ENCODE measurements at places on chromosomes 2 and 18.

GRCh38 chr2:174449033-174449432 is 37.8 kb downstream of the GPR155 start:
- DNase-seq: no peak

- DNase-seq: no peak
These were observed 58.3 kb downstream of the BCL11A start for GRCh38 chr2:60495041-60495625.

- no peak for DNase-seq
These were observed 3.4 kb downstream of the NAGK start for GRCh38 chr2:71071681-71072398.

DNA sequence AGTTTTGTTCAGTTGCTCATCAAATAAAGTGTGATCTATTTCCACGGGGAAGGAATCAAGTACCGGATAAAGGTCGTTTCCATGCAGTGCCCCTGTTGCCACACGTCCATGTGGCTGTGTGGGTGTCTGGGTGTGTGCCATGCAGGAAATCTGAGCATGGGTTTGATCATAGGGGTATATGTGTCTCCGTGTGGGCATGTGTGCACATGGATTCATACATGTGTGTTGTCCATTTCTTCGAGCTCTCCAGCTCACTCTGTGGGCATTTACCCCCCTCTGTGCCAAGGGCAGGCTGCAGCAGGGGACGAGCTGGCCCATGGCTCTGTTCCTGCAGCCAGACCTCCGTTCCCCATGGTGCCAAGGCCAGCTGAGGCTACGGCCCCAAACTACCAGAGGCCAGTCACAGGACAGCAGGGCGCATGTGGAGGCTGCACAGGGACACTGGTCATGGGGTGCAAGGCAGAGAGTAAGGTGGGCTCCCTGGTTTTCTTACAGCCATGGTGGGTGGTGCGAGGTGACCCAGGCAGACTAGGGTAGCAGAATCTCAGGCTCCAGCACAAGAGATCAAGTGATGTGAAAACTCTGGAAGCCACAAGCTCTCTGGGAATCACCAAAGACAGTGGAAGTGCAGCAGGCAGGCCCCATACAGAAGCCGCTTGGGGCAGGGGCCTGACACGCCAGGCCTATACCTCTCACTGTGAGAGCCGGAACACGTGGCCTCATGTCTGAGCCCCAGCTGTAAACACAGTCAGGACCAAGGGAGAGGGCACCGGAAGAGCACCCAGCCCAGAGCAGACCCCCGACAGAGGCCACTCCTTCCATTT is 66.4 kb upstream of the RAB6C start:
- no peak for DNase-seq

GRCh38 chr18:60123031-60123430 is 223.2 kb downstream of the PMAIP1 start:
- no peak for DNase-seq

DNA sequence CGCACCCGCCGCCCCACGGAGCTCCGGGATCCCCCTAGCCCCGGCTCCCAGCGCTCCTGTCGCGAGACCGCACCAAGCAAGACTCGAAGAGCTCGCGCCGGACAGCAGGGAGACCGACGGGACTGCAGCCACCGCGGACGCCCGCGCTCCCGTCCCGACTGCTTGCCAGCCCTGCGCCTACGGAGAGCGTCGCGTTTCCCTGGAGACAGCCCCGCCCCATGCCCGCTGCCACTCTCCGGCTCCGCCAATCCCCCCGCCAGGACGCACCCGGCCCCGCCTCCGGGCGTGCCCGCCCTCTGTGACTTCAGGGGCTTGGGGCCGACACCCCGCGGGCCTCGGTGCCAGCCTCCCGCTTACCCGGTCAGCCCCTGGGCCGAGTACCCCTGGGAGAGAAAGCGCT is at the start of gene ANKMY1:
TSS of gene ANKMY1 (minus strand) at position 181 of the 400 bp plus-strand sequence. CDS start 653 bp downstream, outside the sequence.
- peak; percentile 36 for DNase-seq

DNA sequence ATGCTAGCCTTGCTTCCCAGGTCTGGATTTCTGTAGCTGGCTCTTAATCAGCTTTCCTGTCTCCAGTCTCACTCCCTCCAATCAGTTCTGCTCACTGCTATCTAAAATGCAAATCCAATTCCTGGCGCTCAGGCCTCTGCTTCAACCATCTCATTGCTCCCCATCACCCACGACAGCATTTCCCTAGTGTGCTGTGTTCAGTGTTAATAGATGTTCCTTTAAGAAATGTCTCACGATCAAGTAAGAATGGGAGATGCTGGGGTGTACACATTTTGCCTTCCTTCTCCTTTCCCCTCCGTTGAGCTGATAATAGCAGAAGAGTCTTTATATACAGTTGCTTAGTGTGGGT is 1.6 kb upstream of the PUM2 start:
- DNase-seq: no peak

GRCh38 chr18:35268821-35269220 is 21.2 kb downstream of the ZSCAN30 start:
- DNase-seq: no peak

DNA sequence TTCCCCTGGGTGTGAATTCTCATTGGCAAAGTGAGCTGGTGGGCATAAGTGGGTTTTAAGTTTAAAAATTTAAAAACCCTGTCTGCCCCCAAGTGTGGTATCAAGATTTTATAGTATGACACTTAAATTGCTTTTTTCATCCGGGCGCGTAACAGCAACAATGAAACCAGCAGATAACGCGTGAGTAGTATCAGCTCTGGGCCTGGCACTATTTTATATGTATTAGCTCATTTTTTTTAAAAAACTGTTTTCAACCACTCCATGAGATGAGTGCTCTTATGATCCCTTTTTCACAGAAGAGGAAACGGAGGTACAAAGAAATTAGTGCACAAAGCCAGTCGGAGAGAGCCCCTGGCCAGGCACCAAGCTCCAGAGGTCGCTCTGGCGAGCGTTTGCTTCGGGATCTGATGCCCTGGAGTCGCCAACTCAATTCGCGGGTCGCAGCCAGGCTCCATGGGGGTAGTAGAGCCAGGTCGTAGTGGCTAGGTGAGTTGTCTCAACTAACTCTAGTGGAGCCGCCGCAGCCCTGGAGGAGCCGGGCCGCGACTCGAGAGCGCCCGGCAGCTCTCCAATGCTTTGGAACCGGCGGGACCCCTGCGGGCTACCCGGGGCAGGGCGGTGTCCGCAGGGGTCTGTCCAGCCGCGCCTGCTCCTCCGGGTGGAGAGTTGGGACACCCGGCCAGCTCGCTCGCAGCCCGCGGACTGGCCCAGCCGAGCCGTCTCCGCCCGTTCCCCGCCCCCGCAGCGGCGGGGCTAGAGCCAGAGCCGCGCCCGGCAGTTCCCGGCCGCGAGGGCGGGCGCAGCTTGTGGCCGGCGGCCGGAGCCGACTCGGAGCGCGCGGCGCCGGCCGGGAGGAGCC is at the start of gene IL1R1:
TSS of gene IL1R1 (plus strand) at position 777 of the 859 bp plus-strand sequence. CDS start 14,979 bp downstream, outside the sequence.
- no peak for DNase-seq

DNA sequence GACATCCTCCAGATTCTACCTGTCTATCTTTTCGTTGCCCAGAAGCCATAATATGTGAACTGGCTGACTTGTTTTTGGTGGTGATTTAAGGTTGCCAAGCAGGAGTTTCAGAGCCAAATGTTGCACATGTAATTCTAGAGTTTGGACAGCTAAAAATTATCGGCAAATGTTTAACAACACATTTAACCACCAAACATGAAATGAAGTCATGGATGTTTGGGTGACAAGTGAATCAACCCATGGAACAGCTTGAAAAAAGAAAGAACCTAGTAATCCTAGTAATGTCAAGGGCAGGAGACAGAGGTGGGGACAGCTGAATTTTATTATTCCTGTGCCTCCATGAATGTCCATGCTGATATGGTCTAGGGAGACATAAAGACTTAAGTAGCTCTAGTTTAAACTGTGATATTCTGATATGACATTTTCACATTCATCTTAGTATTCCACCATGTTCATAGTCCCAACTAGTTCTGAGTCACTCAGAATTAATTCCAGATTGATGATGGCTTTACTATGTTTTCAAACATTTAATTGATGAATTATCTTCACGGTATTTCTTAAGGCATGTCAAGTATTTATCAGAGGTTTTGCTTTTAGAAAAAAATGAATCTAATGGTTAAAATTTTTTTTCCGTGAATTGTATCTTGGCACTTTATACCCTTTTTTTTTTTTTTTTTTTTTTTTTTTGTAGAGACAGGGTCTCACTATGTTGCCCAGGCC is 101.7 kb downstream of the SOCS6 start:
- DNase-seq: no peak

DNA sequence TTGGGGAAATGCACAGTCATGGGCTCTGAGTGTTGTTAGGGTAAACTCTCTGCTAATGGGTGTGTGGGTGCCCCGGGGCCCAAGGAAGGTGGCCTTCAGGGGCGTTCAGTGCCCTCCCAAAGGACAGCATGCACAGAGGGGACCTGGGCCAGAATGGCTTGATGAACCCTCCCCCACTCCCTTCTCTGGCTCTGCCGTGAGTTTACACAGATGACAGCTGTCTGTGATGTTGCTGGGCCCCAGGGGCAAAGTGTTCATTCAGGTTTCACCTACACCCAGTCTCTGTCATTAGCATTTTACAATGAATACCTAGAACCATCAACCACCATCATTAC is 3.2 kb downstream of the NPPC start:
- no peak for DNase-seq

GRCh38 chr2:233163486-233164103 is 87.9 kb upstream of the ATG16L1 start:
- no peak for DNase-seq

- no peak for DNase-seq
These were observed 6.6 kb upstream of the NCK2 start for GRCh38 chr2:105737980-105738657.

- DNase-seq: no peak
These were observed 495.8 kb upstream of the ACVR2A start for GRCh38 chr2:147348931-147349555.

DNA sequence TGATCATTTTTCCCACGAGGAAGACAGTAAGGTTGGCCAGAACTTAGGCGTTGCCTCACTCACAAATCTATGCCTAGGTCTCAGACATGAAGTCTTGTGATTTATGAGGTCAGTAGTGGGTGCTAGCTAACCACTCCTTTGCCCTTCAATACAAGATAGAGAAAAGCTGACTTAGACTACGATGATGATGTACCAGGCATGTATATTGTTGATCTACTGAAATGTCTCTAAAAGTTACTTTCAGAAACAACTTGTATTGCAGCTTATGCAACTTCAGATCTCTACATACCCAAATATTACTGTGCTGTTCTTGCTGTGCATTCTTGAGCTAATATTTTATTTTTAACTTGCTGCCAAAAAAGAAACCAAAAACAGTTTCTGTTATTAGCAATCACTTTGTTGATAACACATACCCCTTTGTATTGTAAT is 30.6 kb downstream of the MAPRE2 start:
- DNase-seq: no peak

- no peak for DNase-seq
These were observed 71.2 kb downstream of the FIGN start for GRCh38 chr2:163664610-163665009.

- no peak for DNase-seq
These were observed 133.1 kb upstream of the SEC11C start for GRCh38 chr18:59006461-59007067.

- DNase-seq: no peak
These were observed 254.8 kb downstream of the CYP26B1 start for GRCh38 chr2:71892896-71893295.

- DNase-seq: no peak
These were observed 437.3 kb upstream of the NRP2 start for GRCh38 chr2:205245001-205245400.

- no peak for DNase-seq
These were observed 64.8 kb upstream of the RALBP1 start for GRCh38 chr18:9410515-9410914.

DNA sequence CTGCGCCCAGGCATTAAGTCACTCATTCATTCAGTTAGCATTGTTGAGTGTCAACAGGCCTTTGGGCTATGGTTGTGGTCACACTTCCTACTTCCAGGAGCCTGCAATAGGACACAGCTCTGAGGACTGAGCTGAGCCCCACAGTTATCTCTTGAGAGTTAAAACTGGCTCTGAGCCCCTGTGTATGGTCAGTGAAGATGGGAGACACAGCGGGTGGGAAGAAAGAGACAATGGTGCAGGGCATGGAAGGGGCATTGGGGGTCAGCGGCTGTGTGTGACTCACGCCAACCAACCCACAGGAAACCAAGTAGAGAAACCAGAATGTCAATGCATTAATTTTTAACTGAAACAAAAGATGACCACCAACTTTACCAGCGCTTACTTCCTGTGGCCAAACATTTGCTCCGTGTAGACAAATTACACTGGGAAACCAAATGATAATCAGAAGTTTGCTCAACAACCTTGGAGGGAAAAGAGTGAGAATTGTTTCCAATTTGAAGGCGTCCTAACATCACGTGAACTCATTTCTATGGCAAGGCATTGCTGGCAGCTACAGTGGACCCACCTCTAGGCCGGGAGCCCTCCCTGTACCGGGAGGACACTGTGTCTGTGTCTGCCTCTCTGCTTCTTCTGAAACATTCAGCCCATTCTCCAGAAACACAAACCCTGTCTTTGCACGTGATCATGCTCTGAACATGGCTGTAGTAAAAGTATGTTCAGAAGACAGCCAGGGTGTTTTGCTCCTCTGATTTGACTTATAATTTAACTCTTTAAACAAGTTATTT is 212.0 kb upstream of the ID2 start:
- DNase-seq: no peak

- DNase-seq: no peak
These were observed 97.8 kb downstream of the RTN4 start for GRCh38 chr2:54952425-54952824.

GRCh38 chr2:98901291-98901690 is 34.7 kb downstream of the CRACDL start:
- DNase-seq: no peak

DNA sequence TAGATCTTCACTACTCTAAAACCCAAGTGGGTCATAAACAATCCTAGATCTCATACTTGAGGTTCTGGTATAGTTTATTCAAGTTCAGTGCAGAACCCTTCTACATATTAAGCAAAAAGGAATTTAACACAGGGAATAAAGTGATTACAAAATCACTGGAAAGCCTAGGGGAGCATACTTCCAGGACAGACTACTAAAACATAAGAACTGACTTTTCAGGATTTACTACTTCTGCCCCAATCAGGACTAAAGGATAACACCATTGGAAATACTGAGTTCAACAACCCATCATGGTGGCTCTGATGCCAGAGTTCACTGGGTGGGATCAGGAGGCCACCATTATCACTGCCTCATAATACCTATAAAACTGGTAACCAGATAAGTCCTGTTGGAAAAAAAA is 123.6 kb downstream of the DNAH7 start:
- no peak for DNase-seq

GRCh38 chr2:176997792-176998169 is 214.8 kb upstream of the HNRNPA3 start:
- DNase-seq: no peak

- DNase-seq: no peak
These were observed 1.5 kb upstream of the UGP2 start for GRCh38 chr2:63840081-63840784.

- DNase-seq: no peak
These were observed 38.2 kb downstream of the EFEMP1 start for GRCh38 chr2:55885127-55885943.
